ENCODE measurements at places on chromosomes 4 and X. TPM values are rescaled to one million over a fixed set of nuclear protein-coding genes. Genes with fewer than 3 reads are reported as not detected.

DNA sequence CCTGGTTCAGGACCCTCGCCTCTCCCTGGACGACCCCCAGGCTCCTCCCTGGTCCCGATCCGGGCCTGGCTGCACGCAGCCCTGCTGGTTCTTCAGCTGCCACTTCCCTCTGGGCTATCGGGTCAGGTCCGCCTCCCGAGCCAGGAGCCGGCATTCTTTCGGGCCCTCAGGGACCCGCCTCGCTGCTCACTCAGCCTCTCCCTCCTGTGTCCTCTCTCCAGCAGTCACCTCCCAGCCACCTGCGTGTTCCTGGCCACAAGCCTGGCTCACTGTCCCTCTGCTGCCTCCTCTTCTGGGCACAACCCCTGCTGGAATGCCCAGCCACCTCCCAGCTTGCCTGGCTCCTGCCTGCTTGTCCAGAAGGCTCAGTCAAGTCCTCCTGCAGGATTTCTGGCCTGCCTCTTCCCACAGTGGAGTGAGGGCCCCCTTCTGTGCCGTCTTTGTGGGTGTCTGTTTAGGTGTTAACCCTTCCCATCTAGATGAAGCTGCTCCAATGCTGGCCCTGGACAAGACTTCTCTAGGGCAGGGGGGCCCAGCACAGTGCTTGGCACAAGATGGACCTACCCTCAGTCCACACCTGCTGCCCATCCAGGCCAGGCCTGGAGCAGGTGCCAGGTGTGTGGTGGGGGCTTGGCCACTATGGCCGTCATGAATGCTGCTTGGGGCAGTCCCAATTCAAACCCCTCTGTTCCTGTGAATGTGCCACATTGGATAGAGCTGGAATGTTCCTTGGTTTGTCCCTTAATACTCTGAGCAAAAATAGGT is 2.2 kb downstream of the WFS1 start:
- no peak for DNase-seq

- DNase-seq: no peak
These were observed 200.6 kb upstream of the FTHL17 start for GRCh38 chrX:31272472-31272775.

GRCh38 chr4:55864577-55865223 is 11.3 kb downstream of the EXOC1 start:
- no peak for DNase-seq

DNA sequence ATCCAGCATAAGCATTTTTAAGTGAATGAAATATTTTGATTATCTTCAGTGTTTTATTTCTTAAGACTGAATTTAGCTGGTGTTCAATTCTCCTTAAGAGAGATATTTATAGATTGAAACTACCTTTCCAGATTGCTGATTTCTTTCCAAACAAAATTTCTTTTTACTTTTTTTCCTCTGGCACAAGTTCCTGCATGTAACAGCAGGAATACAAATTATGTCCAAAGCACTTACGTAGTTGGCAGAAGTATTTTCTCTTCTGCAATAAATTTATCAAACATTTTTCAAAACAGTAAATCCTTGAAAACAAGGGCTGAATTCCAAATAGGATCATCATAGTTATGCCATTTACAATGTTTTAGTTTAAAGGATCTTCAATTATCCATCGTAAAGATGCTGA is 412.6 kb downstream of the IQCM start:
- no peak for DNase-seq

Gene LRCH2
- 2.6 TPM for total RNA-seq

DNA sequence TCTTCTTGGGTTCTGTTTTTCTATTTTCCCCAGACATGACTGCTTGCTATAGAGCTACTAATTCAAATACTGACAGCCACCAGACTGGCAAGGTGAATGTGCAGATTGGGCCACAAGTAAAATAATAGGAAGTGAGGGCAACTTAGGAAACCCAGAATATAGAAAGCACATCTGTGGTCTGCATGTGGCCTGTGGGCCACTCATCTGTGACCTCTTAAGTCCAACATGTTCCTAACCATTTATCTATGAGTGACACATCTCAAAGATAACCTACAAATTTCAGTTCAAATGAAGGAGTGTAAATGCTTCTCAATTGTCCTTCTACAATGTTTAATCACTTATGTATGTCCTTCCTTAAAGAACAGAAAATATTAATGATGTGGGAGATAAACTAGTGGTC is 128.9 kb downstream of the REELD1 start:
- DNase-seq: no peak

- no peak for DNase-seq
These were observed 206.3 kb downstream of the ARHGAP24 start for GRCh38 chr4:85681221-85681657.

- no peak for DNase-seq
These were observed 58.5 kb upstream of the SMAD1 start for GRCh38 chr4:145423017-145423708.

- DNase-seq: no peak
These were observed 23.0 kb upstream of the MAOA start for GRCh38 chrX:43633081-43633480.

GRCh38 chrX:150602743-150603142 is 34.3 kb downstream of the MTM1 start:
- DNase-seq: no peak

DNA sequence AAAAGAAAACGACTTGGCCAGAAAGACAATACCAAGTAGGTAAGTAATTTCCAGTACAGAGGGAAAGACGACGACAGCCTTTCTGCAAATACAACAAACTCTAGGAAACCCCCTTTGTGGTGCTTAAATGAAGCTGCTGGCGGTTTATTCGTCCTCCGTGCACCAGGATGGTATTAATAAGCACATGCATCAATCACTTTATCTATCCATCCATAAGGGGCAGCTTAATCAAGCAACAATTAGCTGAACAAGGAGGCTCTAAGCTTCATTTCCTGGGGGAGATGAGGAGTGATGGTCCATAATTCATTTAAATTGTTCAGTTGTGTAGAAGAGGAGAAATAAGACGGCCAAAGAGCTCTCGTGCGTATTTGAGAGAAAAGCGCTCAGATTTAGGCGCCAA is 26.2 kb downstream of the IRF2 start:
- DNase-seq: no peak

Gene GATA1
- not detected for total RNA-seq

Gene TEX13C
- total RNA-seq: not detected

- no peak for DNase-seq
These were observed 196.8 kb upstream of the FSTL5 start for GRCh38 chr4:162360369-162361149.

DNA sequence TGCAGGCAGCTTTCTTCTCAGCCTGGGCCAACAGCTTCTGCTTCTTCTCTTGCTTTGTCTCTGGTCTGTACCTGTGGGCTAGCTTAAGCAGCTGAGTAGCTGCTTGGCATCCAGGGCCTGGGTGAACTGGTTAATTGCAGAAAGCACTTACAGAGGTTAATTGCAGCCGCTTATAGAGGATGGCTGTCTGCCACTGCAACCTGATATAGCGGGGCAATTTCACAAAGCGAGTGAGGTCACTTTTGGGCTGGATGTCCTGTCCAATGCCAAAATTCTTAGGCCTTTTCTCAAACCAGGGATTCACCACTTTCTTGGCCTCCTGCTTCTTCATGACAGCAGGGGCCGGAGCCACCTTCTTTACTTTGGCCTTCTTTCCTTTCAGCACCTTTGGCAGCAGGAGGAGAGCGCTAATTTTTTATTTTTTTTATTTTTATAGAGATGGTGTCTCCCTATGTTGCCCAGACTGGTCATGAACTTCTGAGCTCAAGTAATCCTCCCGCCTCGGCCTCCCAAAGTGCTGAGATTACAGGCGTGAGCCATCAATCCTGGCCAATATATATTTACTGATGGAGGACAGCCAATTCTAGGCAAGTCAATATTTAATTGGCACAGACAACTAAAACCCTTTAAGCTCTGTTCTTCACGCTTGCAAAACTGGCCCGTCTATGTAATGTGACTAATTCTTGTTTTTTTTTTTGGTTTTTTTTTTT is 61.0 kb downstream of the ENOPH1 start:
- DNase-seq: no peak

GRCh38 chr4:126955292-126956183 is 677.2 kb upstream of the INTU start:
- no peak for DNase-seq

Gene PAGE2
- not detected for total RNA-seq

DNA sequence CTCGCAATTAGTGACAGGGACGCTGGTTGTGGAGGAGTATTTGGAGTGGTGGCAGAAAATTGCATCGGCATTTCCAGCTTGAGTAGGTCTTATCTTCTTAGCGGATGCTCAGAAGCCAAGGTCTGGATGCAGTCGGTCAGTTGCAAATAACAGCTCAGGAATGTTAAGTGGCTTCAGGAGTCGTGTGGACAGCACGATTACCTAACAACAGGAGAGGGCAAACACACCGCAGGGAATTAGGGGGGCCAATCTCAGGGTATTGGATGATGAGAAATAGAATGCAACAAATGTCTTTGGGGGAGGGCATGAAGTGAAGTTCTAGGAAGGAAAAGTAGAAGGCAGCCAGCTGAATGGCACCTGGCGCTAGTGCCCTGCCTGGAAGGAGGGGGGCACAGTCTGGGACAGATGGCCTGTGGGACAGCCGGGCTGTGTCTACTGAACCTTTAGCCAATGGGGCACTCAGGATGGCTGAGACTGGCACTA is 11.8 kb downstream of the RASL11B start:
- no peak for DNase-seq

DNA sequence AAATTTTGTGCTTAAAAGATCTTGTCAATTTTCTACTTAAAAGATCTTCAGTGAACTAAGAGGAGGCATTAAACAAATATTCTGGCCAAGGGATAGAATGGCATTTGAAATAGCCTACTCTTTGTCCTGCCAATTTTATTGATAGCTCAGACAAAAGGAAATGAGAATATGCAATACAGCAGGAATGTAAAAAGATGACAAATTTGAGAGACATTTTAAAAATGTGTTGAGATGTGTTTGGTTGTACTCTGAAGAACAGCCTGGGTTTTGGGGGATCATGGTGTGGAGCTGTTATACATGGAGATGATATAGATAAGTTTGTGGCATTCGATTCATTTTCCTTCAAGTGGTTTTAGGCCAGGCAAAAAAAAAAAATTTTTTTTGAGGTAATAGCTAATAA is 11.6 kb upstream of the MAD2L1 start:
- DNase-seq: no peak

DNA sequence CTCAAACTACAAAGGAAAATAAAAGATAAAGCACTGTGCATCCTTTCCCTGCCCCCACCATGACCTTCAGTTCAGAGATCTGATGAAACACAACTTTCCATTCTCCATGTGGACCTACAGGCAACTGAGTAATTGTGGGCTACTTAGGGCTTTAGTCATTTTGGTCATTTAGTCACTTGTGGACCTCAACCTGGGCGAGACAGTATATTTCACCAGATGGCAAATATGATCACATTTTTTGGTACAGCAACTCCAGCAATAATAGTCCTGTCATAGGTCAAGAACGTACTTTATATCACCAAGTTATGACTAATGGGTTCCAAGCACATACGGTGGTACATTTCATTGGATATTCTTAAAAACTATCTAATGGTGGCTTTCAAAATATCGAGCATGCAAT is 141.2 kb downstream of the PDGFC start:
- no peak for DNase-seq

Gene FRAS1
- total RNA-seq: 4.3 TPM

DNA sequence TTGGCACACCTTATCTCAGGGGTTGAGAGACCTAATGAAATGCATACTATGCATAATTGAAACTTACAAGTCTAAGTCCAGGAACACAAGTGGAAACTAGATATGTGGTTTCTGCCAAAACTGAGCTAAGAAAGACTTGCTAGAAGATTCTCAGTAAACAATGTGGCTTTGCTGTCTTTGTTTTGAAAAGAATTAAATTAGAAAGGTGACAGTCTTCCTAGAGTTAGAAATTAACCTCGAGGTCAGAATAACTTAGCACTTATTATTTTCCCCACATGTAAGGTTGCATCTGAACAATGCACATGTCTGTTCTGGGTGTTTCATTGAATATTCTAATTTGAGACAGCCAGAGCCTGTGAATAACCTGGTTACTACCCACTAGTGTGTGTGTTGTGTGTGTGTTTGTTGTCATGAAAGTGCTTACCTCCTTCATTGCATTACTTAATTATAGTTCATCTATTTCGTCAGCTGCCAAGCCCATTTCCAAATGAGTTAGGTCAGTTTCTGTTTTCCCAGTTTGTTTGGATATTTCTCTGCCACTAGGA is 1.5 kb downstream of the EREG start:
- DNase-seq: no peak

- no peak for DNase-seq
These were observed 201.7 kb downstream of the NLGN4X start for GRCh38 chrX:6026980-6027379.

DNA sequence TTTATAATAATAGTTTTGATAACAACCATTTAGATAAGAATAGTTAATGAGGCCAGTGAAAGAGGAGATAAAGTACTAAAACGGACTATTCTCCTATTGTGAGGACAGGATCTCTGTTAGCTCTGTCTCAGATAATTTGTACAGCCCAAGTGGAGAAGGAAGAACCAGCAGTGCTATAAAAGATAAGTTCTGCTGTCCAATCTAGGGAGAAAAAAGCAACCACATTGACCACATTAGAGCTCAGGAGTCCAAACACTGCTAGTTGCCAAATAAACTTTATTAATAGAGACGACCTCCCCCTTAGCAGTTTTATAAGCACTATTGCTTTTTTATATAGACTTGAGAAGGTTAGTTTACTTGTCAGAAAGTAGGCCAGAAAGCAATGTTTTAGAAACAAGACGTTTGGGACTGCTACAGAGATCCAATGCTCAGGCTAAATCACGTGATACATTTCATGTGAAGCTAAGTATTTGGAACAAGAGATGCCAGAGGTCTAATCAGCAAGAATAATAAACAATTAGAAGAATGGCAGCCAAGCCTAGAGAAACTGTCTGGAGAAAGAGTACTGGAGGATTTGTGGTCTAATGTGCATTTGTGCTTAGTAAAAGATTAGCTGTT is 15.9 kb downstream of the IL15 start:
- DNase-seq: no peak

Gene NRK
- 0.96 TPM for total RNA-seq

DNA sequence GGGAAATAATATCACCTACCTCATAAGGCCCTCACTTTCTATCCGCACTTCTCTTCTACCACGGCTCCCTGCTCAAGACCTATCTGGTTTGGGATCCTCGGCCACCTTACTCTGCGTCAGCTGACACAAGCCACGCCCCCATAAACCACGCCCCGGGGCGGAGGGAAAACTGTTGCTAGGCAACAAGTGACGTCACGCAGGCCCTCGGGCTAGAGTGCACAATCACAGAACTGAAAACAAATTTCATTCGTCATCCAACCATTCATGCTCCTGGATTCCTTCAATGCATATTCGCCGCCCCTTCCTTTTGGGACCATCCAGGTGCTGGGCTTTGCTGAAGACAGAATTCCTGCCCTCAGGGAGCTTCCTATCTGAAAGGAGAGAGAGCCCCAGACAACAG is 66.3 kb downstream of the SMC1A start:
- DNase-seq: no peak

Gene TRAM1L1
- 0.64 TPM for total RNA-seq
